ENCODE measurements at places on chromosomes 1 and 21.

GRCh38 chr1:159828581-159829272, 2.1 kb downstream of the SLAMF8 start:
- no peak for DNase-seq

DNA sequence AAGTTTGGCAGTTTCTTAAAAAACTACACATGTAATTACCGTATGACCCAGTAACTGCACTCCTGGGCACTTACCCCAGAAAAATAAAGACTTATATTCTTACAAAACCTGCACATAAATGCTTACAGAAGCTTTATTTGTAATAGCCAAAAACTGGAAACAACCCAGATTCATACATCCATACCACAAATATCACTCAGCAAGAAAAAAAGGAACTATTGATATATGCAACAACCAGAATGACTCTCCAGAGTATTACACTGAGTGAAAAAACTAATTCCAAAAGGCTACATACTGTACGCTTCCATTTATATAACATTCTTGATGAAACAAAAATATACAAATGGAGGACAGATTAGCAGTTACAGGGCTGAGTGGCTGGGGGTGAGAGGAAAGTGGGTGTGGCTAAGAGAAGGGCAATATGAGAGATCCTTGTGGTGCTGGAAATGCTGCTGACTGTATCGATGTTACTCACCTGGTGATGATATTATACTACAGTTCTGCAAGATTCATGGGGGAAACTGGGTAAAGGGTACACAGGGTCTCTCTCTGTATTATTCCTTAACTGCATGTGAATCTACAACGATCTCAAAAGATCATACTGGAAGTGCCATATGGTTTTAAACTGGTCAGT, 96.0 kb upstream of the GNG4 start:
- no peak for DNase-seq

- no peak for DNase-seq
Observed at GRCh38 chr1:244256086-244256676, 195.5 kb downstream of the ADSS2 start.

GRCh38 chr1:244252211-244252610, 199.5 kb downstream of the ADSS2 start:
- DNase-seq, result no peak

DNA sequence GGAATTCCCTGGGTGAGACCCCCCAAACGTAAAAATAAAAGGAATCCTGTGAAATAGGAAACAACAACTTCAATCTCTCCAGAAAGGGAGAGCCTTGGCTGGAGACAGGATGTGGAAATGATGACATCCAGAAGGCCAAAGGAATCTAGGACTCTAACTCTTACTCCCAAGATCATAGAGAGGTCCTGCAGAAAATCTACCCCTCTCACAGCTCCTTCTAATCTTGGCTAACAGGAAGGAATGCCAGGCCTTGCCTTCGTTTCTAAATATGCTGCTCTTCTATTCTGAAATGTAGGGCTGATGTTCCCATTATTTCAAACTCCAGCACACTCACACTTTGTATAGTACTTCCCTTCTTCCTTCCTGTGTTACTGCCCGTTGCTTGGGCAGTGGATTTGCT, 40.7 kb downstream of the ARHGEF11 start:
- no peak for DNase-seq

- no peak for DNase-seq
Observed at GRCh38 chr1:226653311-226653921, 85.7 kb downstream of the ITPKB start.

DNA sequence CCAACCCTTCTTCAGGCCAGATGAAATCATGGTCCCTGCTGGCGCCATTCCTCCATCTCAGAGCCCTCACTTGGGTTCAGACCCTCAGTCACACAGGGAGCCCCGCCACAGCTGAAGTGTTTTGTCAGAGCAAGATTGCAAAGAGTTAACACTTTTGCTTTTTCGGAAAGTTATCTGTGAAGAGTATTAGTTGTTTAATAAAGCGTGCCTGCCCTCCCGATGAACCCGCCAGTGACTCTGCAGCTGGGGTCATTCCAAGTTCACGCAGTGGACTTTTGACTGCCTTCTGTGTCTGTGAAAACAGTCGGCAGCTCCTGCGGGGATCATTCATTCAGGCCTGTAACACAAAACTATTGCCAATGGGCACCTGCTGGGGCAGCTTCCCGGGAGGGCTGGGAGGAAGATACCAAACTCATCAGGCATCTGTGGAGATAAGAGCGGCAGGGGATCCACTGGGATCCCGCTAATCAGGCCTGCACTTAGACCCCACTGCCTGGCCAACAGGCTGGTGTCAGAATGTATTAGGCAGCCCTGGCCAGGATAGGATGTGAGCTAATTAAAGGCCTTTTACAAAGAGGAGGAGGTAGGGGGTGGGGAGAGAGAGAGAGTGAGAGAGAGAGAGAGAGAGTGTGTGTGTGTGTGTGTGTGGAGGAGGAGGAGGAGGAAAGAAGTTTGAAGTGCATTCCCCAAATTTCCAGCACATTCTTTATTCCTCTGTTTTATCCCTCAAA, 184.5 kb downstream of the DHRS3 start:
- peak; percentile 57 for DNase-seq

- DNase-seq, result no peak
Observed at GRCh38 chr1:4203501-4203900, 303.4 kb upstream of the C1orf174 start.

- DNase-seq, result no peak
Observed at GRCh38 chr1:51850420-51851223, 27.9 kb downstream of the NRDC start.

DNA sequence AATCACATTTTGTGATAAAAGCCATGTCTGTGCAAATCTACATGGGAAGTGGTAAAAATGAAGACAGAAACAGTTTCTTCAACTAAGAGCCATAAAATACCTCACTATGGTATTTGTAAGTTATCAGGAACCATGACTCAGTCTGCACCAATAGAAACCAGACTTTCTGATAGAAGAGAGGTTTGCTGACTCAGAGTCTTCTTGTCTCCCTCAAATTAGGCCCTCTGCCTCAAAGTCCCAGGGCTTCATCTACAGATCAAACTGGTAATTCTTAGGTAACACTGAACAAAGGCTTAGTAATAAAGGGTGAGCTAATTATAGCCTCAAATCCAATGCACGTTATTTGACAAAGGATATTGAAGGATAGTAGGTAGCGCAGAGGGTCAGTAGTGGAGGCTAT, 30.9 kb upstream of the SSX2IP start:
- peak; percentile 78 for DNase-seq

DNA sequence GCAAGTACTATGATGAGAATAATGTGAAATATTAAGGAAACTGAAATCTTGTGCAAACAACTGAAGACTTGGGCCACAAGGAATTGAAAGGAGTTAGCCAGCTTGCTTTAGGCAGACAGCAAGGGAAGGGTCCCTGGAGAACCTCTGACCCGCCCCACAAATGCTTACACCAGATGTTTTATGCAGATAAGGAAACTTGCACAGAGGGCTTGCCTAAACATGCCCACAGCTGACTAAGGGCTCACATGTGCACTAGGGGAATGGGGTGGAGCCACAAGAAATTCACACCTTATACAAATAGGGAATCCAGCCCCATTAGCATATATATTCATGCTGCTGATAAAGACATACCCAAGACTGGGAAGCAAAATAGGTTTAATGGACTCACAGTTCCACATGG, 86.1 kb upstream of the CYYR1 start:
- no peak for DNase-seq

GRCh38 chr1:180837020-180837419, 75.7 kb upstream of the KIAA1614 start:
- DNase-seq, result peak; percentile 93

- no peak for DNase-seq
Observed at GRCh38 chr1:58045094-58045705, 501.3 kb downstream of the OMA1 start.

DNA sequence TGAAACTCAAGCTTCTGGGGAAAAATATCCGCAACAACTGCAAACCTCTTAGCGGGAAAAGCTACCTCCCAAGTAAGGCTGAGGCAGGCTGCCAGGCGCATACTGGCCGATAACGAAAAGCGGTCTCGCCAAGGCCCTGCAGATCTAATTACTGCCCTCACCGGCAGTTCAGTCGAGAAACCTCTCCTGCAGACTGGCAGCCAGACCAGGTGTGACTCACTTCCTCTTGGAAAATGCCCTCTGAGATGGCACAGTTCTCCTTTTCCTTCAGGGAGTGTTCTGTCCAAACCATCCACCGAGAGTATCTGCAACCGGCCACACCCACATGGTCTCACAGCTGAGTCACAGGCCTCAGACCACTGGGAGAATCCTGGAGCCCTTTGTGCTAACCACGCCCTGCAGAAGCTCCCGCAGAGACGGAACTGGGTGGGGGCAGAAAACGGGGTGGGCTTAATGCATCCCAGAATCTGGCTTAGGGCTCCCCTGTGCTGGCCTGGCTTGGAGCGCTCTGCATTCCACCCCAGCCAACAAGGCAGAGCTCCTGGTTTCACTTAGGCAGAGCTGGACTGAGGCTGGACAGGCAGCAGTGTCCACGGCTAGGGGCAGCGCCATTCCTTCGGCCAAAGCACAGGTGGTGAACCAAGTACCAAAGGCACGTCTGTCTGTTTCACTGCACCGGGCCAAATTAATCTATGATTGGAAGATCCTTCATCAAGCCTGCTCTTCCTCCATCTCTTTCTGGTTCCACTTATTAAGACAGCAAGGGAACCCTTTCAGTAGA, 1.2 kb downstream of the S100A10 start:
- peak; percentile 98 for DNase-seq

DNA sequence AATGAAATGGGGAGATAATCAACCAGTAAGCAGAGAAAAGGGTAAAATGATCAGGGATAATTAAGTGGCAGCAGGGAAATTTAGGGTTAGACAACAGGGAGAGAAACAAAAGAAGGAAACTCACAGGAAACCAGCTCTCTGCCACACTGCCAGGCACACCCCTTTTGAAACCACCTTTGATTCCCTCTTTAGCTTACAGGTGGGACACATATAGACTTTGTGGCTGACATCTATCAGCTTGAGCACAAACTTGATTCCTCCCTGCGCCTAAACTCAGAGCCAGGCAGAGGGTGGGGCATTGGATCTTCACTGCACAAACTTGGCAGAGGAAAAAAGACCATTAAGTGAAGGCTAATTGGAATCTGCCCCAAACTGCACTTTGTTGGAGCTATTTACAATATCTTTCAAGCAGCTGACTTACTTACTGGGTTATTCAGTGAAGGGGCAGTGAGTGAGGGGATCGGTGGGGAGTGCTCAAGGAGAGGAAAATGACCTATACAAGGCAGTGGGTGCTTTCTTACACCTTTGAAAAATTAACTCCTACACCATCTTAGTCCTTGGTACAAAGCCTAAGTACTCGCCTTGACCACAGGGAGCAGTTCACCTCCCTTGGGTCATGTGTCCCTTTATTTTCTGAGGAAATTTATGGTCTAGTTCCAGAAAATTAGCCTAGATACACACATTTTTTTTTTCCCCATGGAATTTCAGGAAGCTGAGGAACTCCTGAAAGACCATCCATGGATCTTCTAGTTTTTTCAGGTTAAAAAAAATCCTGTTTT, 60.2 kb downstream of the PBX1 start:
- no peak for DNase-seq
